Mammary epithelial cell (primary cell): ENCODE measurements at places on chromosomes 7 and 10.

DNA sequence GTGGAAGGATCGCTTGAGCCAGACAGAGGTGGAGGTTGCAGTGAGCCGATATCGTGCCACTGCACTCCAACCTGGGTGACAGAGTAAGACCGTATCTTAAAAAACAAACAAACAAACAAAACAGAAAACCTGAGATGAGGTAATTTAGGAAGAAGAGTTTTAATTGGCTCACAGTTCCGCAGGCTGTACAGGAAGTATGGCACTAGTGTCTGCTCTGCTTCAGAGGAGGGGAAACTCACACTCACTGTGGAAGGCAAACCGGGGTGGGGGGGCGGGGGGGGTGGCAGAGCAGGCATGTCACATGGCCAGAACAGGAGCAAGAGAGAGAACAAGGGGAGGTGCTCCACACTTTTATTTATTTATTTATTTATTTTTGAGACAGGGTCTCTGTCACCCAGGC is 5.1 kb downstream of the UBE2D4 start:
- no peak for DNase-seq

DNA sequence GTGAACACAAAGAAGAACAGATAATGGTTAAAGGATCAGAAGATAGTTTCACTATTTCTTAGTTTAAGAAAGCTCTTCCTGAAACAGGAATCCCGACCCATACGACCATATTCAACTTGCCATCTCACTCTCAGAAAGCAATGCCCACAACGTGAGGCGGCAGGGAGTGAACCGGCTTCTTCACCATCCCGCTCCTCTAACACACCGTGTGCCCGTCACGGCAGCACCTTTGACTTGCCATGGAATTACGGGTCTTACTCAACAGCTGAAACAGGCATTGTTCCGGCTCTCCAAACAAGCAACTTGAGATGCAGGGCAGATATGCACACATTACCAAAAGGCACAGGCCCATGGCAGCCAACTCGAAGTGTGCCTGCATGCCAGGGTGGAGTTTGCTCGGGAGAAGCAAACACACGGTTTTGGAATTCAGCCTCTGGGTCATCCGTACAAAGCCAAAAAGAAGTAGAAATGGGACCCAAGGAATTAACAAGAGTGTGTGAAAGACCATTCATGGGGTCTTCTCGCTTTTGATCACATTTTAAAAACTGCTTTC is 293.6 kb downstream of the DNAJB6 start:
- no peak for DNase-seq

DNA sequence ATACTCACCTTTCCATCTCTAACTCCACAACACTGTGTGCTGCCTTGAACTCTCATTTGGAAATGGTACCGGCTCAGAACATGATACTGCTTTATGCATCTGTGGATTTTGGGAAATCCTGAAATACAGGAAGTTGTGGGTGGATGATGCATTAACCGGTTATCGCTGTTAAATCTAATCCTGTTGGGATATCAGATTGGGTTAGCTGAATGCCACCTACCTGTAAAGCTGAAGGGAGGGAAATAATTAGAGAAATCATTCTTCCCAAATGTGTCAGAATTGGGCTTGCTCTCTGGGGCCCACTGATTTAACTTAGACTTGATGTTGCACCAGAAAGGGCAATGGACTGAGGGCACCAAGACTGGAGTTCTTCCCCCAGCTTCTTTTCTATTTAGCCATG is 54.0 kb downstream of the CH25H start:
- DNase-seq: peak; percentile 69

DNA sequence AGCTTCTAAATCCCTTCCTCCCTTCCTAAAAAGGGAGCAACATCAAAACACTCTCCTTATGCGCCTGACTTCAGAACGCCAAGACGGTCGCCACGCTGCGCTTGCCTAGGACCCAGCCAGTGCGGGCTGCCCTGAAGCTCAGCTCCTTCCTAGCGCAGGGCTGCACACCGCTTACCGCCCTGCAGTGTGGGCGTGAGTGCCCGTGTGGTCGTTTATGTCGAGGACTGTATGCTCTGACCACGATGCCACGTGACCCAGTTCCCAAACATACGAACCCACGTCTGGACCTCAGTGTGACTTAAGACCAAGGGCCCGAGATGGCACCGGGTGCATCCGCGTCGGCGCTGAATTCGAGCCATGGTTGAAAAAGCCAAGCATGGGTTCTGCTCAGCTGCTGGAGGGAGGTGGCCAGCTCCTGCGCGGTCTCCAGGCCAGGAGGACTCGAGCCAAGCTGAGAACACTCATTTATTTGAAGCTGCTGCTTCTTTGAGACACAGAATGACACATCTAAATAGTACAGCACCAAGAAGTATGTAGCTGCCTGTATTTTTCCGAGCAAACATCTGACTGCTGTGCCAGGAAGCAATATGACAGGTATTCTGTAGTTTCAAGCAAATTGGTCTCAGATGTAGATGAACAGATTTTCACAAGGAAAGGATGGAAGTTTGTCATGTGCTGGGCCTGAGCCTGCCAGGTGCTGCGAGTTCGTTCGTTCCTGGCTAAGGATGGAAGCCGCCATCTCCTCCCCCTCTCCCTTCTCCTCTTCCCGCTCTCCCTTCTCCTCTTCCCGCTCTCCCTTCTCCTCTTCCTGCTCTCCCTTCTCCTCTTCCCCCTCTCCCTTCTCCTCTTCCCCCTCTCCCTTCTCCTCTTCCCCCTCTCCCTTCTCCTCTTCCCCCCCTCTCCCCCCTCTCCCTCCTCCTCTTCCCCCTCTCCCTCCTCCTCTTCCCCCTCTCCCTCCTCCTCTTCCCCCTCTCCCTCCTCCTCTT is 184.7 kb downstream of the EBF3 start:
- no peak for DNase-seq

DNA sequence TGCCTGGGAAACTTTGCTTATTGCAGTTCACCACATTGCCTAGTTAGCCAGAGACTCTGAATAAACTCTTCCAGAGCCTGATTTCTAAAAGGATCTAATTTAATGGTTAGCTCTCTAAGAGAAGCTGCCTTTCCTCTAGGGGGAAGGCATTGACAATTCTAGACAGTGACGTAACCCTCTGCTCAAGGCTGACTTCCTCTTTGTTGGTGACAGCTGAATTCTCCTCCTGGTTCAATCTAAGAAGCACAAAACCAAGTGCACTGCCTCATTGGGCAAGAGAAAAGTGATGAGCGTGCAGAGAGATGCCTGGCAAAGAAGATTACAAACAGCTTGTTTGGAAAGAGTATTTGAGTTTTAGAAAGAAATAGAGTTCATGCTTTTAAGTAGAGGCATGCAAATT is 102.7 kb downstream of the MACC1 start:
- DNase-seq: no peak

- DNase-seq: no peak
These were observed 78.2 kb upstream of the ZNF92 start for GRCh38 chr7:65295409-65295808.

DNA sequence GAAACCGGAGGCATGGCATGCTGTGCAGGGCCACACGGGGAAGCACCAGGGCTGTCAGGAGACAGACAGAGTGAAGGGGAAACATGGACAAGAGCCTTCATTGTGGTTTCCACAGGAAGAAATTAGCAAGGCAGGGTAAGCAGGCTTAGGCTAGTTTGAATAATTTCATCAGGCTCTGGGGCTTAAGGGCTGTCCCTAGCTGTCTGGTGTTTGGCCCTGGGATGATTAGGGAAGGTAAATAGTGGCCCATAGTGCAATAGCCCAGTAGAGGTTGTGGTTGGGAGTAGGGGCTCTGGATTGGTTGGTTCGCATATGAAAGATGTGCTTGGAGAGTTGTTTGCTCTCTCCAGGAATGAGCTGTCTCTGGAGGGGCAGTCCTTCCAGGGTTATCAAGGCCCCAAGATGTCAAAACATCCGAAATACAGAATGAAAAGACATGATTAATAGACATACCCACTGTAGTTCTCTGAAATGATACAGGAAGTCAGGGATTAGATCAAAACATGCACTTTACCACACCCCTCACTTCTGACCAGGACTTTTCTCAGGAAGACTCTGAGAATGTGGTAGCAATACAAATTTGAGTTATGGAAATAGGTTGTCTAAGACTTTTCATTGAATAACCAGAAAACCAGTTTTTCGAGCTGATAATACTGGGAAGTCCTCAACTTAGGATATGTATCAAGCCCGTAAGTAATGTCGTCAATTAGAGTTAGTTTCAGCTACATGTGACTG is 224.9 kb upstream of the NFE2L3 start:
- no peak for DNase-seq

GRCh38 chr10:131822692-131823245 is 78.0 kb upstream of the PPP2R2D start:
- no peak for DNase-seq

DNA sequence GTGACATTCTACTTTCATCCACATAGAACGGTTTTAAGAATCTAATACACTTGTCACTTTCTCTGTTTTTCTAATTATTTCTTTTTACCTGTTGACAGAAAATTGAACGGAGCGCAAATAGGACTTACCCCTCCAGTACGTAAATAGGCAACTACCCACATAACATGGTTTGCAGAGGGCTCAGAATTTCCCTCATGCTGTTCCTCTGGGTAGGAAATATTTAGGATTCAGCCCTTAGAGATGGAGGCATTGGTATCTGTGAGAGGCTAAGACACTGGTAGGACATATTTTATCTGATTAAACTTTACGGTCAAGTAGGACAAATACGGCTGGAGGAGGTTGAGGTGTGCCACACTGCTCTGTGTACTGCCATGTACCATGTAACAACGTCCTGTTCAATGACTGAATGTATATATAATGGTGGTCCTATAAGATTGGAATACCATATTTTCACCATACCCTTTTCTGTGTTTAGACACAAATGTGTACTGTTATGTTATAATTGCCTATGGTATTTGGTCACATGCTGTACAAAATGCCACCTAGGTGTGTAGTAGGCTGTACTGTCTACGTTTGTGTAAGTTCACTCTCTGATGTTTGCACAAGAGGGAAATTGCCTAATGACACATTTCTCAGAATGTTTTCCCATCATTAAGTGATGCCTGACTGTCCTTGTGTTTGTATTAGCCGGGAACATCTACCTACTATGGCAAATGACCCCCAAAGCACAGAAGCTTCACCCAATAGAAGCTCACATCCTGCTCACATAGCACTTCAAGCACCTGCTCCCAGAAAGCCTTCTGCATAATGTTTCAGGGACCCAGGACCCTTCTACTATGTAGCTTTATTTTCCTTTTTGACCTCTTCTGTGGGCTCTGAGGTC is 429.4 kb upstream of the AKR1E2 start:
- no peak for DNase-seq

DNA sequence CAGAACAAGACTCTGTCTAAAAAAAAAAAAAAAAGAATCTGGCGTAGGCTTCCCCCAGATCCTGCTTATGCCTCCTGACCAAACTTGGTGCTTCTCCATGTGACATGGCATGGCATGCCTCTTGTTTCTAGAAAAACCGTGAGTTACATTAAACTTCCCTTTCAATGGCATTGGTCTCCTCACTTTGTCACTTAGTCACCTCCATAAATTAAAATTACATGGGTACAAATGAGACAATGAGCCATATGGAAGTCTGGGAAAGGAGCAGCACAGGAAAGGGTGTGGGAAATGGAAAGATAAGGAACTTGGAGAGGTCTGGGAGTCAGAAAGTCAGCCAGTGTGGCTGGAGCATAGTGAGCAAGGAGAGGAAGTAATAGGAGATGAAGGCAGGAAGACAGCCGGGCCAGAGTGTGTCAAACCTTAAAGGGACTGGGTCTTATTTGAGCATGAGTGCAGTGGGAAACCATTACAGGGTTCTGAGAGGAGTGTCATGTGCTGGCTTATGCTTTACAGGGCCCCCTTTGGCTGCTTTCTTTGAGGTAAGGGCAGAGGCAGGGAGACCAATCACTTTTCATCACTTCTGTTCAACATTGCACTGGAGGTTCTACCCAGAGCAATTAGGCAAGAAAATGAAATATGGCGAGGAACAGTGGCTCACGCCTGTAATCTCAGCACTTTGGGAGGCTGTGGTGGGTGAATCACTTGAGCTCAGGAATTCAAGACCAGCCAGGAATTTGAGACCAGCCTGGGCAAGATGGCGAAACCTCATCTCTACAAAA is 21.3 kb upstream of the ZMIZ2 start:
- peak; percentile 77 for DNase-seq

DNA sequence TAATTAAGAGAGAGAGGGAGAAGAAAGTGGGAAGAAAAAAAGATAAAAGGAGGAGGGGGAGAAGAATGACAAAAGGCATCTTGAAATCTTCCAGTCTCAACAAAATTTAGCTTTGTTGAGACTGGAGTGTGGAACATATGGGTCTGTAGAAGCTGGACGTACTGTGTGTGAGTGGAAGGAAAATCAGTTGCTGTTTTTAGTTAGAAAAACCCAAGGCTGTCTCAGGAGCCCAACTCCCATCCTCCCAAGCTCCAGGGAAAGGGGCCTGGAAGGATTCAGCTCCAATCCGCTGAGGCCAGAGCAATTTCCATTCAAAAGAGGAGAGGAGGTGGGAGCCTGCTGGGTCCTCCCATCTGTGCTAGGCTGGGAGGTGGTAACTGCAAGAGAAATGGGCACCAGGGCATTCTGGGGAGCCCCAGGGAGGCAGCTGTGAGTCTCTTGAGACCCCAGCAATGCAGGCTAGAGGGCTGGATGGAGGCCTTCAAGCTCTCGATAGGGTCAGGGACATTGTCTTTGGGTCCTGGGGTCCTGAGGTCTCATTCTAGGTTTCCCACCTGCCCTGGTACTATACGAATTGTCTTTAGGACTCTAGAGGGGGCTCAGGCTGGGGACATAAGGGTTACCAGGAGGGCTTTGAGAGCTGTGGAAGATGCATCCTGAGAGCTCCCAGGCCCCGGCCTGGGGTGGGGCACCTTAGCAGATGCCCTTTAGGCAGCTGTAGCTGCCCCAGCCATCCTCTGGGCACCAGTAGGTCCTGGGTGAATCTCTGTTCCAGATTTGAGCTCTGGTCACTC is 21.4 kb downstream of the ADCYAP1R1 start:
- DNase-seq: no peak

DNA sequence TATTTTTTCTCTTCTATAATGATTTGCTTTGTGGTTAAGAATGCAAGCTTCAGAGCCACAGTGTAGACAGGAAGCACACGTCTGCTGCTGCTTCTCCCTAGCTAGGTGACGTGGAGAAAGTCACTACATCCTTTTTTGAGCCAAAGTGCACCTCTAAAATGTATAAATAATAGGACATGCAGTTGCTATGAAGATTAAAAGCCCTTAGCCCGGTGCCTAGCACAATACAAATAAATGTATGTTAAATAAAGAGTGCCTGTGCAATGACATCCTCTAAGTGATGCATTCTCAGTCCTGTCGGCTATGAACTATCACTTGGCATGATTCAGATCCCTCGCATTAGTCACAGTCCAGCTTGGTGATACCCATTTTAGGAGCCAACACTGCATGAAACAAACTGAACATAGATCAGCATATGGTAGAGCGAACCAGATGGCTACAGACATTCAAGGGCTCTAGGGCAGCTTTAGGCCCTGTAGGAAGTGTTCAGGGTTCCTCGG is 4.8 kb upstream of the TRDMT1 start:
- DNase-seq: peak; percentile 88

DNA sequence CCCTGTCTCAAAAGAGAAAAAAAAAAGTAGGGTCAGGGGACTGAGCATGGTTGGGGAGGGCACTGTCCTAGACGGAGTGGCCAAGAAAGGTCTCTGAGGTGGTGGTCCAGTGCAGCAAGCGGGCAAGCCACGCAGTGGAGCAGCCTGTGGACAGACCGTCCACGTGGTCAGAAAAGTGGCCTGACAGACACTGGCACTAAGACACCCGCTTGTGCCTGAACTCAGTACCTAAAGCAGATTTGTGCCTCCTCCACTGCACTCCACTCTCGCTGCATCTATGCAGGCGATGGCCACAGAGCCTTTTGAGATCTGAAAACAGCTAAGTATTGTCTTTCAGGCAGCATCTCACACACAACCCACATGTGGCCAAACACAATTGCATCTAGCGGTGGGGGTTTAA is 8.8 kb downstream of the ASB10 start:
- DNase-seq: no peak

- no peak for DNase-seq
These were observed at the start of gene CARD11 for GRCh38 chr7:3043544-3044371. Gene CARD11, minus strand, starts transcription at chr7:3043867. Its CDS starts 85,361 bp downstream, at chr7:2958506.
